Esophagus muscularis mucosa (tissue), 4 donors: ENCODE measurements at places on chromosomes 7 and 10. TPM values are rescaled to one million over a fixed set of nuclear protein-coding genes. Genes with fewer than 3 reads are reported as not detected.

The OR2A1 gene
- 0.17 TPM for total RNA-seq

The LRRD1 gene
- not detected for total RNA-seq

- DNase-seq, result no peak
These were observed 67.7 kb downstream of the CASD1 start for GRCh38 chr7:94577357-94577756.

GRCh38 chr10:77507291-77507880 lies 130.2 kb downstream of the KCNMA1 start:
- no peak for DNase-seq

DNA sequence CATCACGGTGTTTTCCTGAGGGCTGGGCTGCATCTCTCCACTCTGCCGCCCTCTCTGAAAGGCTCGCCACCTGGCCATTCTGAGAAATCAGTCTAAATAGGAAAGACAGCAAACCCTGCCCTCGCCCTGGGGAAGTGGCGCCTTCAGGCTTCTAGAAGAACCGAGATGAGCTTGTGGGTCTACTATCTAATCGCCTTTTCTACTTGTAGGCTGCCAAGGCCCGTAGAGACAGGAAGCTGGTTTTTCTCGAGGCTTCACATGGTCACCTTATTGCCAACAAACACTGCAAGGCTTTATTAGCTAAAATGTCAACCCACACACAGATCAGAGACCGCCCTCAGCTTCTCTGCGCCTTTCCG lies 21.4 kb downstream of the LAT2 start:
- DNase-seq, result no peak

DNA sequence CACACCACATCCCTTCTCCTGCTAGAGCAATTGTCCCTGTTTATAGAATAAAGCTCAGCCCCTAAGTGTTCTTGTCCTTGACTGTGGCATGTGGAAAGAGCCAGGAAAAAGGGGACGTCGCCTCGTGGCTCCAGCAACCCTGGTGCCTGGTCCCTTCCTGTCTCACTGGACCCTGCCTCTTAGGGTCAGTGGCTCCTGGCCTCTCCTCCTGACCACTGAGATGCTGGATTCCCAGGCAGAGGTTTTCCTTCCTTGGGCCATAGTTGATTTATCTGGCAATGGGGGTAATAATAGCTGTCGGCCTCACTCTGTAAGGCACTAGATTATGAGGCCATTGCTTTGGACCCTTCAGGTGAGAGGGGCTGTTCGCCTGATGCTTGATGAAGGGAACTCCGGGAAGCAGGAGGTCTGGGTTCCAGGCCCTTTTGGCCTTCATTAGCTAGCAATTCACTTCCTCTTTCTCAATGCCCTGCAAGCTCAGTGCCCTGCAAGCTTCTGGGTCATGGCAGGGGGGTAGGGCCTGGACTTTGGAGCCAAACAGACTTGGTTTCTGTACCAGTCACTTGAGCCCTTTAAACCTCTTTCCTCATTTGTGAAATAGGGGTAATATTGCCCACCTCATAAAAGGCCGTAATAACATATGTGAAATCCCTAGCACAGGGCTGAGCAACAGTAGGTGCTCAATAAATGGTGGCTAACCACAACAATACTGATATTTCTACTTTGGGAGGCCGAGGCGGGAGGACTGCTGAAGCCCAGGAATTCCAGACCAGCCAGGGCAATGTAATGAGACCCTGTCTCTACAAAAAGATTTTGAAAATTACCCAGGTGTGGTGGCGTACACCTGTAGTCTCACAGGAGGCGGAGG lies 1.1 kb downstream of the ASL start:
- DNase-seq, result no peak
